Epithelial cell of proximal tubule (primary cell): ENCODE measurements at places on chromosomes 5 and 9.

DNA sequence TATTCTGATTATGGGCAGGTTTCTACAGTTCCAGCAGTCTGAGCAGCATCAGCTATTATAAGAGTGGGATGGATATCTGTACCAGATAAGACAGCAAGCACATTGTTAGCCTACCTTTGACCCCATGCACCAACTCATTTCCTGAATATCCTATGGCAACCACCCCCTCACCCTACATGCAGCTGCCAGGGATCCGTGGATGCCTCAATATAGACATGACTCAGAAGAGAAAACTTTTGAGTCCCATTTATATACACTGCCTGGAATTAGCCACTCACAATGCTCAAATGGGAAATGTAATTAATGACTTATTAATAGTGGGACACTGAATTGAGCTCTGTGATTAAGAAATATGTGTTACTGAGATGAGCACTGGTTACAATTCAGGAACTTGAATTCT is 124.4 kb downstream of the SSBP2 start:
- peak; percentile 41 for DNase-seq

GRCh38 chr9:113523421-113524141 is 60.1 kb downstream of the RGS3 start:
- no peak for DNase-seq

DNA sequence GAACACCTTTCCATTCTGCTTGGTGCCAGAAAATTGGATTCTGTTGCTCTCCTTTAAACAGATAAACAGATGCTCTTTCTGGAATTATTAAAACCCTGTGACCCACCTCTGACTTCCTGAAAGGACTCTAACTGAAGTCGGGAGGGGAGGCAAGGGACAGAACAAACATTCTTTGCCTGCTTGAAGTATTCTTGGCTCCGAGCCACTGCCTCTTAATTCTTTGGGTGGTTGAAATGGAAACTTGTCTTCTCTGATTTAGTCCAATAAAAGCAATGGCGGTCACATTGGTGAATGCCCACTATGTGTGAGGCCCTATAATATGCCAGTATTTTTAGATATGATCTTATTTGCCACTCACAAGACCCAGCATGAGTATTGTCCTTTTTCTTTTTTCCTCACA is 236.8 kb downstream of the SLIT3 start:
- no peak for DNase-seq

GRCh38 chr5:545641-546375 is 21.6 kb upstream of the SLC9A3 start:
- no peak for DNase-seq

- no peak for DNase-seq
Observed at GRCh38 chr5:112366987-112367386, 52.1 kb downstream of the EPB41L4A start.

GRCh38 chr9:1051584-1052275 is 1.6 kb downstream of the DMRT2 start:
- no peak for DNase-seq

DNA sequence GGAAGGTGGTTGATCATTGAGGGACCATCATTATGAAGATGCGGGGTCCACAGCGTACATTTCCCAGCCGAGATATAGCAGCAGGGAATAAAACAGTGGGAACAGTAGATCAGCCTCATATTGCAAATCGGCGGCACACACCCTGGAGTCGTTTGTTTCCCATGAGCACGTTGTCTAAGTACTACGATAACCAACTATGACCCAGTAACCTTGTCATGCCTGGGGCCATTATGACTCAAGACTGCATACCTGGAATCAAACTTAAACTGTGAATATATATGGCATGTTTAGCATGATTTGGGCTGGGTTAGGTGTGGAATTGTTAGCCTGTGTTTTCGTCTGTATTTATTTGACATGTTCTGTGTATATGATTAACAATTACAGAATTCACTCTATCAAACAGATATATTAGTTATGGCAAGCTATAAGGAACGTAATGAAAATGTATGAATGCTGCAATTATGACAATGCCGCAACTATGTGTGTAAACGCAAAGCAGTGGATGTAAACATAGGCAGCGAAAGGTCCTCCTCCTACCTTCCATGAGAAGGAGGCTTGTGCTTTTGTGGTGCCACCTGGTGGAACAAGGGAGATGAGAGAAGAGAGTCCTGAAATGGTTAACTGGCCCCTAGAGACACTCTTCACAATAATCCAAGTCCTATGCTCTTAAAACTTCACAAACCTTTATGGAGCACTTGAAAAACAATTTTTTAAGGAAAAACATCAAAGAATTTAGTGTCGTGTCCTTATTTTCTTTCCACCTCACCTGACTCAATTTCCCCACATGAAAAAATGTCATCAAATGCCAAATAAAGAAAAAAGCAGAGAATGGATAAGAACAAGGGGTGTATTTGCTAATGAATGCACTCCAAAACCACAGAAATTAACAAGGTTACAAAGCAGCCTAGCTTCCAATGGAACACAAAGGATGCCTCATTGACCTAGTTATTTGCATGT is 47.1 kb downstream of the SEMA5A start:
- DNase-seq = no peak

GRCh38 chr5:40833712-40834229 is 1.3 kb downstream of the RPL37 start:
- no peak for DNase-seq

GRCh38 chr5:1141834-1142233 is 30.0 kb upstream of the SLC12A7 start:
- no peak for DNase-seq

DNA sequence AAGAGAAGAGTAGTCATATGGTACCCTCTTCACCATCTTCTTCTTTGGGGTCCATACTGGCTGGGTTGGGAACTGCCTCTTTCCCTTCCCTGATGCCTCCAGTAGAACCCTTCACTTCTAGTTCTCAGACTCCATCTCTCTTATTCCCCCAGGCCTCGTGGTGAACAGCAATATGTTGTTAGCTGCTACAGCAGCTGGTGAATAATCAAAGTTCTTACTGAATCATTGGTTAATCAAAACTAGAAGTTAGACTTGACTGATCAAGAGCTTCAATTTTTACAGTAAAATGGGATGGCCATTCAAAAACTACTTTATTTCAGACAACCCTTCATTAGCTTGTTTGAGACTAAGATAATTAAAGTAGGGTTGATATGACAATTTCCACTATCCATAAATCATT is 190.9 kb upstream of the GNA14 start:
- DNase-seq = peak; percentile 50

DNA sequence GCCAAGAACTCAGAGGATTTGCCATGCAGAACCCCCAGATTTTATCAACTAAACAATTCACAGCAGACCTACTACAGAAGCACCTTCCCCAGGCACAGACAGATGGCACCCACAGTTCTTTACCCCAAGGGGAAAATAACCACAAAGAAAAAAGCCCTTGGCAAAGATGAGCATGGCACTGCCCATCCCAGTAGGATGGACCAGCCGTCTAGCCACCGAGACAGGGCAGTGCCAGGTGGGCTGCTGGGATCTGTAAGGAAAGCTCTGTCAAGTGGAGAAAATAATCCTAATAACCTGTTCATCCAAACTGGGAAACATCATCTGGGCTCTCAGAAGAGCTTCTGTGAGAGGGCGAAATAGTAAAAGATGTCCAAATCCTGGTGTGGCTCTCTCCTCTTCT is 130.0 kb downstream of the COL23A1 start:
- no peak for DNase-seq

- DNase-seq = peak; percentile 46
Observed at GRCh38 chr9:20835377-20836286, 151.6 kb downstream of the FOCAD start.

- DNase-seq = no peak
Observed at GRCh38 chr5:123344816-123345426, 78.3 kb downstream of the CEP120 start.

- DNase-seq = no peak
Observed at GRCh38 chr5:56090793-56091460, 96.2 kb upstream of the IL6ST start.

- DNase-seq = no peak
Observed at GRCh38 chr9:100324594-100325200, 28.0 kb downstream of the TEX10 start.

DNA sequence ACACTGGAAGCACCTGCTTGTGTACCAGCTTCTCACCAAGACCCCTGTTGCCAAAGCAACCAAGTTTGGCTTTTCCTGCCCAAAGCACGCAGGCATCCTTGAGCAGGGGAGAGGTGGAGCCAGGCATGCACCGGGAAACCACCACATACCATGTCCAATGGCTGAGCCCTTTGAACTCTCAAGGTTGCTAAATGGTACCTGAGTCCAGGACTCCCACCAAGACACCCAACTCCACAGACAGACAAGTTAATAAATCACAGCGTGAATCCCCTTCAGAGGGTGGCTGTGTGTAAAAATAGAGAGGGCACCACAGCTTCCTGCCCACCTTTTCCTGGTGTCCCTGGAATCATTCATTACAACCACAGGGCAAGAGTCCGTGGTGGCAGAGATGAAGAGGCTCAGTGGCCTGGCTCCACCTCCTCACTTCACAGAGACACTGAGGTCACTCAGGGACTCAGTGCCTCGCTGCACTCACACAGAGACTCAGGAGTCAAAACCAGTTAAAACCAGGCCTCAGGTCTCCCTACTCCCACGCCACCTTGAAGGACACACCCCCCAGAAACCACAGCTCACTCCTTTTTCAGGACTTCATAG is 143.7 kb downstream of the C5orf15 start:
- peak; percentile 48 for DNase-seq

DNA sequence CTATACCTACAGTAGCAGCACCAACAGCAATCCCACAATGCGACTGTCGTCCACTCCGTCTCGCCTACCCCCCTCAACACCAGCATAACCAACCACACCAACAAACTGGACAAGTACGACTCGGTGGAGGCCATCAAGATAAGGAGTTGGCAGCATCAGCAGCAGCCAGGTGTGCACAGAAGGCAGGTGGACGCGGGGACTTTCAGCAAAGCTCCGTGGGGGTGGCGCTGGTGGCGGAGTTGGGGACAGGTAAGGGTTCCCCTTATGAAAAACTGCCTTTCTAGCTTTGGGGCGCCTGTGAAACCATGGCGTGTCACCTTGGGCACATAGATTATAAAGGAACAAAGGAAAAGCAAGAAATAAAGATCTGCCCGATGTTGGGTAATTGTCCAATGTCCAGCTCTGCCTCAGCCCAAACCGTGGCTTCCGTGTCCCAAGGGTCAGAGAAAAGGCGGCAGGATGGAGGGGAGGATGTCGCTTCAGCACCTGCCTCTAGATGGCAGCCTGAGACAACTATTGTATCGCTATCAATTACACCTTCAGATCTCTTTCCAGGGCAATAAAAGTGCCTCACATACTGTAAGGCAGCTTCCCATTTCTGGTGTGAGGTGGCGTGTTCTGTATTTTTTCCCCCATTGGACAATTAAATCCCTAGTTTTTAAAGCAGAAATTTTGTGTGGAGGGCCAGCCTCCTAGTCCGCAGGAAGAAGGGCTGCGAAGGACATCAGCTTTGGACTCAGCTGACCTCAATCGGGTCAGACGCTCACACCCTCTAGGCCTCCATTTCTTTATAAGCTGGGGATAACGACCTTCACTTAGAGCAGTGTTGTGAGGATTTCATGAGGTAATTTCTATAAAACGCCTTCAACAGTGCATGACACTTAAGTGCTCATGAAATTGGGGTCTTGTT is 58.8 kb downstream of the MTRR start:
- no peak for DNase-seq

GRCh38 chr9:91117474-91117891 is 244.2 kb downstream of the AUH start:
- DNase-seq = no peak

- DNase-seq = no peak
Observed at GRCh38 chr5:81852291-81853029, 101.6 kb upstream of the SSBP2 start.

DNA sequence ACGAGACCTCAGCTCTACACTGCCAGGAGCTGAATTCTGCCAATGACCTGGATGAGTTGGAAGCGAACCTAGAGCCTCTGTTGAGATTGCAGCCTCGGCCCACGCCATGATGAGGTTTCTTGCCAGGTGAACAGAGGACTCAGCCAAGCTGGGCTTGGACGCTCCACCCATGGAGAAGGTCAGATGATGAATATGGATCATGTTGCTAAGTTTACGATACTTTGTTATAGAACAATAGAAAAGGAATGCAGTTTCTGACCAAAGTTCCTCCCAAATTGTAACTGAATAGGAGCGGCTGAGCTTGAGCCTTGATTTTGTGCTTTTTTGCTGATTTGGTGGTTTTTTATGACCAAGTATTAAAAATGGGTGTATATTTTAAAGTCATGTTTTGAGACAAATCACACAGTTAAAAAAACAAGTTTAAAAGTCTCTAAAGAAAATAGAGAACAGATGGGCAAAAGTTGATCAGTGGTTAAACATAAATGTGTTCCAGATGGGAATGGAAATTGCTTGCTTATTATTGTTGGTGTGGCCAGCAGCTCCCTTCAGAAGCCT is 32.9 kb downstream of the ROPN1L start:
- no peak for DNase-seq

DNA sequence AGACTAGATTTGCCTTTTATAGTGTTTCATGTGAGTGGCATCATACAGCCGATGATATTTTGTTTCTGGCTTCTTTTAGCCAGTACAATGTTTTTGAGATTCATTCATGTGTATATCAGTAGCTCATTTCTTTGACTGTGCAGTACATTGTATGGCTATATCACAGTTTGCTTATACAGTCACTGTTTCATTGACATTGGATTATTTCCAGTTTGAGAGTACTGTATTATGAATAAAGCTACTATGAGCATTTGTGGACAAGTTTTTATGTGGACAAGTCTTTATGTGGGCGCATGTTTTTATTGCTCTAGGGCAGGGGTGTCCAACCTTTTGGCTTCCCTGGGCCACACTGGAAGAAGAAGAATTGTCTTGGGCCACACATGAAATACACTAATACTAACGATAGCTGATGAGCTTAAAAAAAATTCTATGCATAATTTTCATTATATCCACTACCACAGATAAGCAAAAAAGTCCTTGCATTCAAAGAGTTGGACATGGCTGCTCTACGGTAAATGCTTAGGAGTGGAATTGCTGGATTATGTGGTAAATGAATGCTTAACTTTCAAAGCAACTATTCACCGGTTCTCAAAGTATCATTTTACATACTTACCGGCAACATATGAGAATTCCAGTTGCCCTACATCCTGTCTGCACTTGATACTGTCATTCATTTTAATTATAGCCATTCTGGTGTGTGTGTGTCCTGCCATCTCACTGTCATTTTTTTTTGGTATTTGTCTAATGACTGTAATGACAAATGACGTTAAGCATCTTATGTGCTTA is 177.8 kb downstream of the RGS3 start:
- no peak for DNase-seq

- DNase-seq = no peak
Observed at GRCh38 chr9:22111954-22112247, 102.8 kb upstream of the CDKN2B start.
